HepG2 (cell line): ENCODE measurements at places on chromosomes 12 and 14.
A peak's percentile ranks its signal among the peaks of the same experiment; 100 is the strongest.

- no peak for DNase-seq
Observed at GRCh38 chr12:80058586-80058985, 40.8 kb upstream of the OTOGL start.

DNA sequence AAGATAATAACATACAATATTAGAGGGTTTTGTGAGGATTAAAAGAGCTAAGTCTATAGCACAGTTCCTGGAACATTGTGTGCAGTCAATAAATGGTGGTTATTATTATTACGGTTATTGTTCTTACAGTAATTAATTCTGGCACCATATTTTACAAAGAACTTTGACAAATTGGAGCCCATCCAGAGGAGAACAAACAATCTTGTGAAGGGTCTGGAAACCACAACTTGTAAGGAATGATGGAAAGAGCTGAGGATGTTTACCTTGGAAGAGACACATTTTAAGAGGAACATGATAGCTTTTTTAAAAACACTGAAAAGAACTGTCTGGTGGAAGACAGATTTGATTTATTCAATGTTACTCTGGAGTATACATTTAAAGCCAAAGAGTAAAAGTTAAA is 150.5 kb upstream of the KRR1 start:
- DNase-seq = no peak

- no peak for DNase-seq
Observed at GRCh38 chr12:116695464-116695725, 42.5 kb downstream of the SPRING1 start.

GRCh38 chr12:23611320-23611719 is 338.1 kb downstream of the SOX5 start:
- no peak for DNase-seq

DNA sequence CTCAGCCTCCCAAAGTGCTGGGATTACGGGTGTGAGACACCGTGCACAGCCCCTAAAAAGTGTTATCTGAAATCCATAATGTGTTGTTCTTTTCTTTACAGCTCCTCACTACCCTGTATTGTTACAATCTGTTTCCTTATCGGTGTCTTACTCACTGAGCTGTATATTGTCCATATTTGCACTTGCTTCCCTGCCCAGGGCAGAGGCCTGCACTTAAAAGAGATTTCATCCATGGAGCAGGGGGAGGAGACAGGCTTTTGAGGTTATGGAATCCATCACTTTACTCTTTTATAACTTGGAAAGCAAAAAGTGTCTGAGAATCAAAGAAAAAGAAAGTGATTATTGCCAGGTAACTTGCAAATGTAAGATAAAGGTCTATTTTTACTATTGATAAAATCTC is 251.0 kb downstream of the DIO2 start:
- DNase-seq = no peak

- peak; percentile 13 for DNase-seq
Observed at GRCh38 chr14:77709412-77709811, 1.5 kb downstream of the SLIRP start.

- DNase-seq = no peak
Observed at GRCh38 chr12:18462442-18462841, 201.1 kb downstream of the PIK3C2G start.

- no peak for DNase-seq
Observed at GRCh38 chr14:91317381-91318308, 73.1 kb upstream of the GPR68 start.

- DNase-seq = no peak
Observed at GRCh38 chr12:59886131-59886733, 290.4 kb downstream of the SLC16A7 start.

GRCh38 chr12:71315328-71315985 is 124.1 kb upstream of the LGR5 start:
- DNase-seq = no peak

DNA sequence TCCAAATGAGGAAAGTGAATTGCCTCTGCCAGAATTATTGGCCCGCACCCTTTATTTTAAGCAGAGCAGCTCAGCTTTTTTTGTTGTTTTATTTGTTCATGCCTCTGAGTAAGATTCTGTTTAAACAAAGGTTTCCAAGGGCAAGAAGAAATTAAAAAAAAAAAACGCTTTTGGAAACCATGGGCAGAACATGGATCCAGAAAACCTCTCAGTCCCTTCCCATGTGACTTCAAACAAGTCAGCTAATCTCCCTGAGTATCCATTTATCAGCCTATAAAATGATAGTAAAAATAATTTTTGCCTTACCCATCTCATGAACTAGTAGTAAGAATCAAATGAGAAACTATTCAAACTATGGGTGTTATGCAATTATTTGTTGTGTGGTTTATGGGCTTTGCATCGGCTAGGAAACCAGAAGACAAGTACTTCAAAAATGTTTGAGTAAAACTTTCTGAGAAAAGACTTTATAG is 27.6 kb downstream of the KITLG start:
- peak; percentile 9 for DNase-seq

GRCh38 chr12:10194160-10194670 is 15.4 kb downstream of the TMEM52B start:
- no peak for DNase-seq

DNA sequence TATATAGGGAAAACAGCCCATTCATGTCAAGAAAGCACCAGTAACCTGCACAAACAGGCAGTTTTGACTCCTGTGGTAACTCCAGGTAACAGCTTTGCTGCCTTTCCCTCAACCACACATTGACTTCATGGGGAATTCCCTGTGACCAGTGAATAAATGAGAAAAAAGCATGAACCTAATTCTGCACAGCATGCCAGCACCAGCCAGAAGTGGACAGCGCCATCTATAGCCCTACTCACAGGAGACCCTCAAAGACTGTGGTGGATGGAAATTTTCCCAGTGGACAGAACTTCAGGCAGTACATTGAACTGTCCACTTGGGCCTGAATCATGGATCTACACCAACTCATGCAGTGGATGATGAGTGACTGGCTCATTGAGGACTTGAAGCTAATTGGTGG is 152.1 kb downstream of the SLC8A3 start:
- DNase-seq = peak; percentile 42

DNA sequence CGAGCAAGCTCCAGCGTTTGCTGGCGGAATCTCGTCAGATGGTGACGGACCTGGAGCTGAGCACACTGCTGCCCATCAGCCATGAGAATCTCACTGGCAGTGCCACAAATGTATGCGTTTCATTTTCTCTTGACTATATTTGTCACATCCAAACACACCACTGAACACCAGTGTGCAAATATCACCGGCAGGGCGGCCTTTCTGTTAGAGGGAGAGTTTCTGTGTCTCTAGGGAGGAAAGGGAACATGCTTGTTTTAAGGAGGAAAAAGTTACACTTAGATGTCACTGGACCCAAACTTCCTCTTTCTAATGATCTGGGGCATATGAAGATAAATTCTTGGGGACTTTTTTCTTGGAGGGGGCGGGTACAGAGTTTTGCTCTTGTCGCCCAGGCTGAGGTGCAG is 21.9 kb upstream of the HIP1R start:
- no peak for DNase-seq

DNA sequence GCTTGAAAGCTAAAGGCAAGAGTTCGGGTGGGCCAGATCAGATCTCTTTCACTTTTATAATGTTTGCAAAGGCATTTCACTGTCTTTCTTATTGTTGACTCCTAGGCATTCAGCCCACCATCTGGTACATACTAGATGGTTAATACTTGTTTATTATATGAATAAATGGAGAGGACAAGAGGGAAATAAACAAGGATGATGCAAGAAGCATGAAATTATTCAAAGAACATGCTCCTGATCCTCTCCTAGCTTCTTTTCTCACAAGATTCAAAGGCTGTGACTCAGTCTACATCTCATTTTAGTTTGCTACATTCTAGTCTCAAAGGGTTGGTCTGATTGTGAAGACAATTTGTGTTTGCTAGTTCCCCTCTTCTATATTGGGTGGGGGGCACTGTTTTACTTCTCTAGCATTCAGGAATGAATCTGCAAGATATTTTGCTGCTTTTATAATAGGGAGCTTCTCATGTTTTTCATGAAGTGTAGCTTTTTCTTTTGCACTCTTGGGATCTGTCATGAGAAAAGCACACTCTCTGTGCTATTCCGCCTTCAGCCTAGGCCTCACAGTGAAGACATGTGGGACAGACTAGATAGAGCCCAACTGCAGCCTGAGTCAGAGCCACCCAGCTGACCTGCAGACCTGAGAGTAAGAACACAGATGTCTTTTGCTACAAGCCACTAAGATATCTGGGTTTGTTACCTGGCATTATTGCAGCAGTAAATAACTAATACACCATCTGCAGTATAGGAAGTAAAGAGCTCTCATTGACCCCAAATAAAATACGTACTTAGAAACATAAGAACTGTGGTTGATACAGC is 65.7 kb downstream of the PTHLH start:
- DNase-seq = no peak

DNA sequence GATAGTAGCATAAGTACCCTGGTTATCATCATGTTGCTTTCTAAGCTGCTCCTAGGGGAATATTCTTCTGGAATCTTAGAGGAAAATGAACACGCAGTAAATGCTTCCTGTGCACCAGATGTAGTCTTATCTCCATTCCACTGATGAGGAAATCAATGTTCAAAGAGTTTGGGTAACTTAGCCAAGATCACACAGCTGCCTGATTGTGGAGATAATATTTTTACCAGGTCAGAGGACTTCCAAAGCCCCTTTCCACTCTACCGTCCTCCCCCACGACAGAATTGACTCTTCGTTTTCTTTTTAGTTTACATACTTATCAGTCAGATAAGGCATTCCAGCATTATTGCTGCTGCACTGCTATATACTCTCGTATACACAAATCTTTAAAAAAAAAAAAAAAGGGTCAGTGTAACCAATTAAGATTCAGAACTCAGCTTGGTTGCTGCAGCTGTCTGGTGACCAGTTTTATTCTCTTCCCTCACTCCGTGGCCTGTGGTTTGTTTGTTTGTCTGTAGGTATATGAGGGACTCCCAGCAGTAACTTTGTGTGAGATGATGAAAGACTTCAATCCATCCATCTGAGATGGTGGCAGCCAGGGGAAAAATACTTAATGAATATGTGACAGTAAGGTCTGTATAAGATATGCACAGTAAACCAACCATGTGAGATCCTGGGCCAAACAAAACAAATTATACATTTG is 110.5 kb downstream of the TGFB3 start:
- DNase-seq = no peak

GRCh38 chr12:1606021-1606622 is 11.7 kb upstream of the FBXL14 start:
- DNase-seq = peak; percentile 79

GRCh38 chr12:40152783-40153383 is 47.0 kb upstream of the SLC2A13 start:
- DNase-seq = peak; percentile 20

DNA sequence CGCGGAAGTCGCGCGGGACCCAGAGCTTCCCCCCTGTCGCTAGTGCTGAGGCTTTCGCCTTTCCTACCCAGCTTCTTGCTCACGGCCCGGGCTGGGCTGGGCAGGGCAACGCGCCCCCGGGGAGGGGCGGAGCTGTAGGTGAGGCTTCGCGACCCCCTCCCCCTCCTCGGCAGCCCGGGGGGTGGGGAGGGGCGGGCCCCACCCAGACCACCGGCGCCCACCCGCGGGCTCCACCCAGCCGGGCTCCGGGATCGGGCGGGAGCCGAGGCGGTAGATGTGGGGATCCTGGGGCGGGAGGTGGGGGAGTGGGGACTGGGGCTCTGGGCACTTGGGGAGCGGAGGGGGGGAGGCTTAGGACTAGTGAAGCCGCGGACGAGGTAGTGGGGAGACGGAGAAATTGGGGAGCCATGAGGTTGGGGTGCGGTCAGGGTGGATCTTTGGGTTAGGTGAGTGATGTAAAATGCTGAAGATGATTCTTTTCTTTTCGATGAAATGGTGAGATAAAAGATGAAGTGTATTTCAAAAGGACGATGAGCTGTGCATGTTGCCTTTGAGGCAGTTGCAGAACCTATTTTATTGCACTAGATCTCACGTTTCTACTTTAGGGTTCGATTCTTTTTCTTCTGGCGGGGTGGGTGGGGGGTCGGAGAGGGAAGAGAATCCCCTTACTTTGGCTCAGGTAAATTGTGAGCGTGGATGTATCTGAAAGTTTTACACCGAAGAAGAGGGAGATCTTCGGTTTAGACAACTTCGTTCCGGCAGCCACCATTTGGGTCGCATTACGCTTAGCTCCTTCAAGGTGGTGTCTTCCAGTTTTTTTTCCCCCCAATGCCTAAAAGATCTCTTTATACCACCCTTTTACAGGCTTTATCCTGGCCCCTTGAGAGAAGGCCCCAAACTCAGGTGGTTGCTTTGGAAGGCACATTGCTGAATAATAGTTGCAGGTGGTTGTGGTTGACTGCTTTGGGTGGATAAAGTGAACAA is 619 bp downstream of the ERC1 start:
- no peak for DNase-seq

GRCh38 chr14:70045844-70046535 is 142.8 kb downstream of the SLC8A3 start:
- peak; percentile 73 for DNase-seq

- no peak for DNase-seq
Observed at GRCh38 chr14:55255979-55256378, 15.2 kb upstream of the FBXO34 start.

GRCh38 chr12:121248622-121249021 is 38.7 kb downstream of the P2RX4 start:
- DNase-seq = no peak

DNA sequence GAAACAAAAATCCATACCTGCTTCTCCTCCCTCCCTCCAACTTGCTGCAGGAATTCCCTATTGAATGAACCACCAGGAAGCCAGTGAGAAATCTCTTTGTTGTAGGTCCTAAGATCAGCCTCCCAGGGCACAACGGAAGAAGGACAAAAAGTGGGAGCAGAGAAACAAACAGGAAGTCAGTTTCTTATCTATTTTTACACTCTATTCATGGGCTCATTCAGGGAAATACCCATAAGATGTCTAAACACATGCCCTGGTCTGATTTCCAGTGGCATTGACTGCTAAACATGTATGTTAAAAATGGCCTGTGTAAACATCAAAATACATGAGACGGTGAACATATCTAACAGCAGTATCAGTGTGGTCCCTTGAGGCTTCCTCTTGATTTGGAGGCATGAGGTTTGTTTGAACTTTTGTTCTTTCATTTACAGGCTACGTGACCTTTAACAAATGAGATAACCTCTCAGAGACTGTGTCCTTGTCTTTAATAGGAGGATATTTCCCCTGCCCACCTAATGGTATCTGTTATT is 18.8 kb downstream of the GPR65 start:
- peak; percentile 78 for DNase-seq

DNA sequence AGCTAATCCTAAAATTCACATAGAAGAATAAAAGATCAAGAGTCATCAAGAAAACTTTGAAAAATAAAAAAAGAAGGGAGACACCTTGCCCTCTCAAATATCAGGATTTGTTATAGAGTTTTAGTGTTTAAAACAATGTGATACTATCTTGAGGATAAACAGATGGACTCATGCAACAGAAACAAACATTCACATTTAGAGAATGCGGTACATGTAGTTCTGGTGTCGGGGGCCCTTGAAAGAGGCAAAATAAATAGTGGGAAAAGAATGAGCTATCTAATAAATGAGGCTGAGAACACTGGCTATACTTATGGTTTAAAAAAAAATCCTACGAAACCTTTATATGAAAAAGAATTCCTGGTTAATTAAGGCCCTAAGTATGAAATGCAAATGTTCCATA is 127.7 kb downstream of the LLPH start:
- no peak for DNase-seq
